ENCODE measurements at places on chromosomes 7 and 10.

DNA sequence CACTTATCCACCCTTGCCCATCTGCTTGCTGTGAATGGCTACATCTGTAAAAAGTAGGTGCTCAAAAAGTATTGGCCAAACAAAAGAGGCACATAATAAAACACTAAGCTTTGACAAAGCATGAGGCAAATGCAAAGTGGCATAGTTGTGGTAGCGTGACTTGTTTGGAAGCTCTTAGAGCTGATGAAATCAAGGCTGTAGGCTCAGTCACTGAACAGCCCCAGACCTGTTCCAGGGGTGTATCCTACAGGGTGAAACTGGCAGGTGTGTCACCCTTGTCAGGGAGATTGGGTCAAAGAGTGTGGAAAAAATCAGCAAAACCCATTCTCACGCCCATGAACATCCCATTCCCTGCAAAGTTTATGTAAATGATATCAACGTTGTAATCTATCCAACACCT, 427.4 kb downstream of the PLXNA4 start:
- no peak for DNase-seq

GRCh38 chr10:79159141-79159651, 90.4 kb downstream of the ZMIZ1 start:
- no peak for DNase-seq

DNA sequence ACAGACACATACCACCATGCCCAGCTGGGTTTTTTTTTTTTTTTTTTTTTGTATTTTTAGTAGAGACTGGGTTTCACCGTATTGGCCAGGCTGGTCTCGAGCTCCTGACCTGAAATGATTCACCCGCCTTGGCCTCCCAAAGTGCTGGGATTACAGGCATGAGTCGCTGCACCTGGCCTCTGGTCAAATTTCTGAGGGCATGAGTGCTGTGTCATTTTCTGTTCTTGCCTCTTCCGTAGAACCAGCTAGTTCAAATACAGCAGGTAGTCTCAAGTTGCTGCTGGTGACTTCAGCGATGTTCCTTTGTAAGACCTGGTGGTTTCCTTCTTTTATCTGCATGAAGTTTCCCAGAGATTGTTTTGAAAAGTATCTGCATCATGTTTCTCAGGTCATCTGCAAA, 134.8 kb upstream of the SHH start:
- no peak for DNase-seq

DNA sequence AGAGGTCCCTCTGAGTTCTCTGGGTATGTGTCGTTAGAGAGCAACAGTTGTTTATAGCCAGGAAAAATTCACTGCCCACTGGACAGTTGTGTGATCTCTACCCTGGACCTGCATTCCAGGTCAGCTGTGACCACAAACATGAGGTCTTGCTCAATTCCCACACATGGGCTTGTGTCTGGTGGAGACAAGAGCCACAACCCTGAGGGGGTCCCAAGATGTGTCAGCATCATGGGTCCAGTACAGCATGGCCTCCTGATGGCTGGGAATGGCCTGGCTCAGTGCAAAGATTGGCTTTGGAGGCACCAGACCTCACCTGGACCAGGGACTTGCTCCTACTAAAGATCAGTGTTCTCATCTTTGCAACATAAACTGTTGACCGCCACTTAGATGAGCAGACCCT, 751.6 kb downstream of the GRID1 start:
- no peak for DNase-seq

DNA sequence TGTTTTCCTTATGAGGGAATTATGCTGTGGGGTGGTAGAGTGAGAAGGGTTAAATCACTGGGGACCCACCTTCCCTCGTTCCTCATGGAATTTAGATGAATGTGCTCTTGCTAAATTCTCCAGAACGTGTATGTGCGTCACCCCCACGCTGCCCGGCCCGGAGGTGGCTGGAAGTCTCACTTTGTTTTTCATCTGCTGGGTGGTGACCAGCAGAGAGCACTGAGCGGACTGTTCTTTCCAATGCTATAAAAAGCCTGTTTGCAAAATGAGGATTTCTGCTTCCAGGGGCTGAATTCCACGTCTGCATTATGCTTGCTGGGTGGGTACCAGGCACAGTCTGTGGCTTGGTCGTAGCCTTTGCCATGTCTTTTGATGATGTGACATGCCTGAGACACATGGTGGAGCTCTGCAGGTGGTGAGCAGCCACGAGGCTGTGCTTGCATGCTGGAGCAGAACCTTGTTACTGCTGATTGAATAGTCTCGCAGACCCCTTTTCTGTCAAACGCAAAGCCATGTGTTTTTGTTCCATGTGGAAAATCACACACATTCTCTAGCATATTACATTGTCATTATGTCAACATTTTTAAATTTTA, 31.9 kb upstream of the INSYN2A start:
- no peak for DNase-seq

GRCh38 chr7:97226541-97226940, 109.0 kb downstream of the SDHAF3 start:
- no peak for DNase-seq

DNA sequence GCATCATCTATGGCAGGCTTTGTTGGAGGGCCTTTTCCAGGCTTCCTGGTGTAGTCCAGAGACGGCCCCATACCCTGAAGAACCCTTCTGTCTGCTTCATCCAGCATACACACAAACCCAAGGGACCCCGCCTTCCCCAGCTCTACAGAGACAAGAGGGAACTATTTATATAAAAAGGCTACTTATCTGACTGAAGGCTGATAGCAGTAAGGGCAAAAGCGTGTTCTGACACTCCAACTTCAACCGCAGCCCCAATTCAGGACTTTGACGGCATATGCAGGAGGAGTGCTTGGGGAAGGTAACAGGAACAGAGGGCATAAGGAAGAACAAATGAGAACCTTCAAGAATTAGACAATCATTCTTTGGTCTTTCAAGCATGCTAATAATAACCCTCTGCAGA, 21.0 kb downstream of the GNA12 start:
- DNase-seq, result no peak

DNA sequence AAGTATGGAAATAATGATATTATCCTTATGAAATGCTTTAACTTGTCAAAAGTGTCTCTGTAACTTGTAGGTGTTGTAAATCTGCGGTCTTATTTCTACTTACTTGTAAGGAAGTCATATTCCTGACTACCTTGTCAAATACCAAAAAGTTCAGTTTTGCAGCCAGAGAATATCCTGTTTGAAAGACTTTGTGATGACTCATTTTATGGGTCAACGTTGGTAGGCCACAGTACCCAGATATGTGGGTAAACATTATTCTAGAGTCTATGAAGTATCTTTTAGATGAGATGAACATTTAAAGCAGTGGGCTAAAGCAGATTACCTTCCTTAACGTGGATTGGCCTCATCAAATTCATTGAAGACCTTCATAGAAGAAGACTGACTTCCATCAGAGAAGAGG, 195.3 kb downstream of the PPP1R9A start:
- DNase-seq, result no peak

DNA sequence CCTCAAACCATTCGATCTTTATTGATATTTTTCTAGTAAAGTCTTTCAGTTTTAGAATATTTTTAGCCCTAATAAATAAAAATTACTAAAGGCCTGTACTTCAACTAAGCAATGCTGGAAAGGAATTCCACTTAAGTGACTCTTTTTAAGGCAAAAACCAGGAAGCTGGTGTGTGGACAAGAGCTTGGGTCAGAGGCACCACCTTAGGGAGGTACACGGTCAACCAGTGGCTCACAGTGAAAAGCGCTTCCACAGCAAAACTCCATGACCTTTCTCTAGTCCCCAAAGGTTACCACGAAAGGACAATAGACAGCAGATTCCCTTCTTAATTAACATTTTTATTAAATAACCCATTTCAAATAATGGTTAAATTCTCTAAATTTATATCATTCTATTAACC, 31.2 kb downstream of the ARL3 start:
- DNase-seq, result no peak

GRCh38 chr10:72846238-72846637, 47.3 kb upstream of the OIT3 start:
- DNase-seq, result no peak

- peak; percentile 5 for DNase-seq
Observed at GRCh38 chr10:52818019-52818418, 45.4 kb upstream of the MBL2 start.

DNA sequence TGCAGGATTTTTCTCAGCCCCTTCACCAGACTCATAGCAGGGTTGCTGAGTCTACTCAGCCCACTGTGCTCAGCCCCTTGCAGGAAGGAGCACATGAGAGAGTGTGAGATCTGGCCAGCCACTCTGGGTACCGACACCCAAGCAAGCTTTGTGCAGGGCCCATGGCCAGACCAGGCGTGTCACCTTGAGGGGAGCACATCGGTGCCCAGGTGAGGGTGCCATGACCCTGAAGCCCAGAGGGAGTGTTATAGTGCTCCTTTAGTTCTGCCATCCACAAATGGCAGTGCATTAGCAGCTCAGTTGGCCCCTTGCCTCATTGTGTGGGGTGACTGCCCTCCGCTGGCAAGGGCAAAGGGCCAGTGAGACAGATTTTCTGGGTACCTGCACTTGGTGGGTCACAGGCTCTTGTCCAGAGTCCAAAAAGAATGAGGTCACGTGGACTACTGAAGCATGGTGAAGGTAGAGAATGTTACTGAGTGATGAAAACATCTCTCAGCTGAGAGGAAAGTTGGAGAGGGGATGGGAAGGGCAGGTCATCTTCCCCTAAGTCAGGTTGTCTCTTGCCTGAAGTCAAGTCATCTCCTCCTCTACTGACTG, 181.8 kb downstream of the MACC1 start:
- DNase-seq, result no peak

GRCh38 chr10:70560511-70560941, 42.0 kb downstream of the PRF1 start:
- DNase-seq, result no peak

- DNase-seq, result no peak
Observed at GRCh38 chr7:20019757-20020432, 197.3 kb downstream of the MACC1 start.

DNA sequence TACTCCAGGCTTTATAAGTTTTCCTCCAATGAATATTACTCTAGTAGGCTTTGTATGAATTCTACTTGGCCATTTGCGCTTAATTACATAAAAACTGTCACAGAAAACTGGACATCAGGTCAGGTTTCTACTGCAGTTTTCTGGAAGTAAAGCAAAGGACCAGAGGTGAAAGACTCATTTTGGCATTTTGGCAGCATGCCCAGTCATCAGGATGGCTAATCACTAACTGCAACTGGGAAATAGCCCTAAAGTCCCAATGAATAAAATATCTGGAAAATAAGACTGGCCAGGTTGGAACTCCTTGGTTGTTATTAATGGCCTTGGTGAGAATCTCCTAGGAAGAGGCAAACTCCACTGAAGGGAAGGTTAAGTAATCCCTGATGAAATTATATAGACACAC, 75.5 kb downstream of the COPG2 start:
- DNase-seq, result no peak

DNA sequence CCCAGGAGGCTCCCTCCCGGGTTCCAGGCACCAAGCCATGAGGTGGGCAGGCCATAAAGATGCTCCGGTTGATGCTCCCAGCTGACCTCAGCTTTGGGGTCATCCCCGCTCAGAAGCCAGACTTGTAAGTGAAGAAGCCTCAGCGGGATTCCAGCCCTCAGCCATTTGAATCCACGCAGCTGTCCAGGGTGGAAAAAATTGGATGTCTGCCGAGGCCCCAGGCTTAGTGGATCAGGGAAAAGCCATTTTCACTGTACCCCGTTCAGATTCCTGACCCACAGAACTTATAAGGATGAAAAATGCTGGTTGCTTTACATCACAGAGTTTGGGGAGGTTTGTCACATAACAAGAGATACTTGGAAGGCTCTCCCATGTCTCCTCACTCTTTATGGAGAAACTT, 49.2 kb upstream of the CPN1 start:
- no peak for DNase-seq

- DNase-seq, result no peak
Observed at GRCh38 chr10:30219971-30220751, 128.9 kb downstream of the MTPAP start.

DNA sequence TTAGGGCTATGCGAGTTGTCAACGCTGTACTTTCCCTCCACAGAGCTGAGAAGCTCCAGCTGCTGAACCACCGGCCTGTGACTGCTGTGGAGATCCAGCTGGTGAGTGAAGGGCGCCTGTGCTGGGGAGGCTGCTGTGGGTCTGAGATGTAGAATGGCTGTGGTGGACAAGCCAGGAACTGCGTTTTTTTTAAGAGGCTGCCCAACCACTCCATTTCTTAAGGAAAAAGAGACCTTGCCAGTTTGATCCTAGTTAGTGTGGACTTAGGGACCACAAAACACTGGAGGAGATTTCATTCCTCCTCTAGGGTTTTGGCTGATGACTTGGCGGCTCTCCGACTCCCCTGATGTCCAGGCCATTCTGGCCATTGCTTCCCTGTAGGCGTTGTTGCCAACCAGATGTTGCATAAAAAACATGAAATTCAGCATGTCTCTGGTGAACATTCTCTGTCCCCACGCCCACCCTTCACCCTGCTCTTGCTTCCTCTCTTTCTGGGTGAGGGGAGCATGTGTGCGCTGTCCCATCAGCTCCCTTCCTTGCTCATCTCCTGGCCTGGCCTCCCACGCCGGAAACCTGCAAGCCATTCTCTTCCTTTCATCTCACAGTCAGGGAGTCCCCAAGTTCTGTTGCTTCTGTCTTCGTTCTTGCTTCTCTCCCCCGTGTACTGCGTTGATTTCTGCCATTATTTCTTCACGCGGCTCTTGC, 30.9 kb downstream of the CRCP start:
- no peak for DNase-seq

DNA sequence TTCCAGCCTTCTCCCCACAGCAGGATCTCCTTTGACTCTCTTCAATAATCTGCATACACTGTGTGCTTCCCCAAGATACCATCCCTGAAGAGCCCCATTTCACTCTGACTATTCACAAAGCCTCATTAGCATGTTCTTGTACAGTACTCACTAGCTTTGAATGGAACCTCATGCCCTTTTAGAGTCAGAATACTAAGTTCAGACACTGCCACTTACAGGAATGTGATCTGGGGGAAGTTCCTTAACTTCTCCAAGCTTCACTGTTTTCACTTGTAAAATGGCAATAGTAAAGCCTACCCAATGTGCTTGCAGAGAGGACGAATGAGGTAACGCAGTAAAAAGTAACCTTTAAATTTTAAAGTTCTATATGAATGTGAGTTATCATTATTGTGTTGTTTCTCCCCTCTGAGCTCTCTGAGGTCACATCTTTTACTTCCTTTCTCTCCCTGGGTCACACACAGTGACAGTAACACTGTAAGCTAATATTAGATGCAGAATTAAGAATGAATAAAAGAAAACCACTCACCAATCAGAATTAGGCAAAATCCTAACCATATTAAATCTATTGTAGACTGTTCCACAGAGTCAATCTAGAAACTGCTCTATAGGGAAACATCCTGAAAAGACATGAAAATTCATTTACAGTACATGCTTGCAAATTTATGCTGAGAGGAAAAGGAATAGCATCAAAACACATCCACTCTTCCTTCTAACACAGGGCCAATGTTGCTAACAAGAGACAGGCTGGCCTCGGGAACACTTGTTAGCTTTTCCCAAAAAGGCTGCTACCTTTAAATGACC, 64.2 kb upstream of the IL6 start:
- DNase-seq, result no peak

DNA sequence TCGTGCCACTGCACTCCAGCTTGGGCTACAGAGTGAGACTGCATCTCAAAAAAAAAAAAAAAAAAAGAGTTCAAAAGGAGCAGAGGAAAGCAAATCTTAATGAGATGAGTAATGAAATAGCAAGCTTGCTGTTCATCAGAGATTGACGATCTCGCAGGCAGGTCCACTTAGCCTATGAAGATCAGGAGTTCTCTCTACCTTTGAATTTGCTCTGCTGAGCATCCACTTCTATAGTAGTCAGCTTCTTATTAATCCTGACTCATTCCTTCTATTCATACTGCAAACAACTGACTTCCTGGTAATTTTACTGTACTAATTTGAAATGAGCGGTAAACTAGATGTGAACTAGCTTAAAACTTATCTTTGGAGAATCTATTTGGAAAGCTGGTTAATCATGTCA, 1014.6 kb downstream of the GATA3 start:
- no peak for DNase-seq

- no peak for DNase-seq
Observed at GRCh38 chr7:37065779-37066271, 341.5 kb upstream of the AOAH start.
